ENCODE measurements at places on chromosomes 11 and 22. TPM values are rescaled to one million over a fixed set of nuclear protein-coding genes. Genes with fewer than 3 reads are reported as not detected.

Gene SOX10
- 1.9 TPM for total RNA-seq

Gene OR52N5
- total RNA-seq: not detected

Gene MACROD1
- total RNA-seq: 16.2 TPM

Gene OR52H1
- total RNA-seq: 0.47 TPM

Gene IRAG1
- 1.4 TPM for total RNA-seq

Gene PANX2
- total RNA-seq: 3.1 TPM

Gene MRGPRX4
- total RNA-seq: not detected

Gene ASRGL1
- total RNA-seq: 23.6 TPM

Gene HTR3A
- total RNA-seq: 0.31 TPM

Gene TIMP3
- total RNA-seq: 11.5 TPM

Gene NCAM1
- 505 TPM for total RNA-seq

Gene DBX1
- not detected for total RNA-seq

Gene LRRC75B
- 5.3 TPM for total RNA-seq

Gene USP2
- total RNA-seq: 1.6 TPM

Gene C11orf87
- total RNA-seq: 29.8 TPM

Gene C1QTNF5
- 4.2 TPM for total RNA-seq

Gene TCP11L1
- 39.8 TPM for total RNA-seq

Gene GUCY1A2
- 183 TPM for total RNA-seq

Gene OR10A6
- not detected for total RNA-seq

Gene POU2AF3
- total RNA-seq: 0.47 TPM
